ENCODE measurements at places on chromosomes 11 and 22.

DNA sequence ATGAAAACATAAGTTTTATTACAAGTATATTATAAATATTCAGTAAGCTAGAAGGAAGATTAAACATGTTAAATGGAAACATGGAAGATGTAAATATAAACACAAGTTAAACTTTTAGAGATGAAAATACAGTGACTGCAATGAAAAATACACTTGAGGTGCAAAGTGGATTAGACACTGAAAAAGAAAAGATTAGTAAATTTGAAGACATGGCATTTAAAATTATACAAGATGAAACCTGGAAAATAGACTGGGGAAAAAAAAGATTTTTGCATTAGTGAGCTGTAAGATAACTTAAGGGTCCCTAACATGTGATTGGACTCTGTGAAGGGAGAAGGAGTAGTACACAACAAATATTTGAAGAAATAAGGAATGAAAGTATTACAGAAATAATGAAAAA, 33.3 kb downstream of the ELP4 start:
- DNase-seq: no peak

DNA sequence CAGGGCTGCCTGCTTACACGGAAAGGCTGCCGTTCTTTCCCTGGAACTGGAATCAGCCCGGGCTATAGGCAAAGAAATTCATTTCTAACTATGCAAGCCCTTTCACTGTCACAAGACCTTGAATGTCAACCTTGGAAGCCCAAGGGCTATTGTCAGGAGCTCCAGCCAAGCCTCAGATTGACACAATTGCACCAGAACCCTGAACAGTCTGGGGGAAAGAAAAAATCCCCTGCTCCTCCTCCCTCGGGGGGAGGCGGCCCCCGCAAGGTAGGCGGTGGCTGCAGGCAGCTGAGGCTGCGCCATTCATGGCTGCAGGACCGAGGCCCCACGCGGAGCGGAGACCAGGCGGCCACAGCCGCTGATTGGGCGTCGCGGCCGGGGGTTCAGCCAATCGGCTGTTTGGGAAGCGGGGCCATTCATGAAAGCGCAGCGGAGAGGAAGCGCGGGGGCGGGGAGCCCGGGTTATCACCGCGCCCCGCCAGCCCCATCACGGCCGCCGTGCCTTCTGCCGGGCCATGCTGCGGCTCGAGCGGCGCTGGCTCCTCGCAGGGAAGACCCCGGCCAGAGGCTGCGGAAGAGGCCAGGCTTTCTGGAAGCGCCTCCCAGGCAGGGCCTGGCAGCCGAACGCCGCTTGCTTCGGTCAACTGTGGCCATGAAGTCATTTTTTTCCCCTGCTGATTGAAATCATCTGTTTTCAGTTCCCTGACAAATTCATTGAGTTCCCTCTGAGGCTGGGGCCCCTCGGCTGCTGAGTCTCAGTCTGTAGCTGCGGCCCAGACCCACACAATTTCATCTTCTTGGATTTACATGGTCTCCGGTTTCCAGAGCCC, 38.1 kb upstream of the LINC01488 start:
- peak; percentile 60 for DNase-seq

DNA sequence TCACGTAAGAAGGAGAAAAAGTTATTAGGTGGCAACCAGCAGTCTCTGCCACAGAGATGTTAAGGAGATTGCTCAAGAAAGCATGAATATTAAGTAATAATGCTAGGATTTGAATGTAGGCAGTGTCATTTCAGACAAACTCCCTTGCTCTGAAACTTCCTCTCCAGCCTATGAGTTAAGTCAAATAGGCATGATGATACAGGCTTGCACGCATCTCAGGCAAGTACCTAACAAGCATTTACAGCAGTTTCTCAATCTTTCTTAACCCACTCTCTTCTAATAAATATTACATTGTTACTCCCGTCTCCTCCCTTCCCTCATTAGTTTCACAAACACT, 72.7 kb downstream of the RAB38 start:
- DNase-seq: no peak

DNA sequence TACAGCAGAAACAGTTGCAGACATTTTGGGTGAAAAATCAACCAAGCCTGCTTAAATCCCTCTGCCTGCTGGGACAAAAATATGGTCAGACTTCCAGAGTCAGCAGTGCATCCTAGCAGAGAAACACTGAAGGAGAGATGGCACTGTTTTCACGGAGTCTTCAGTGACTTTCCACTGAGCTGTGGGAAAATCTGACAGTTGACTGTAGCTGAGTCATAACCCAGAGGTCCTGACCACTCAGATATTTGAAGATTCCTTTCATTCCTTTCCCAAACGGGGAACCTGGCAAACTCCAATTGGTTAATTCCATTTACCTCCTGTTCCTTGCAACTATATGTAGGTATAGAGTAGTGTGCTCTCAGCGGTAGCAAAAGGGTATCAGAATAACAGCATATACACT, 20.9 kb upstream of the UPB1 start:
- DNase-seq: no peak

DNA sequence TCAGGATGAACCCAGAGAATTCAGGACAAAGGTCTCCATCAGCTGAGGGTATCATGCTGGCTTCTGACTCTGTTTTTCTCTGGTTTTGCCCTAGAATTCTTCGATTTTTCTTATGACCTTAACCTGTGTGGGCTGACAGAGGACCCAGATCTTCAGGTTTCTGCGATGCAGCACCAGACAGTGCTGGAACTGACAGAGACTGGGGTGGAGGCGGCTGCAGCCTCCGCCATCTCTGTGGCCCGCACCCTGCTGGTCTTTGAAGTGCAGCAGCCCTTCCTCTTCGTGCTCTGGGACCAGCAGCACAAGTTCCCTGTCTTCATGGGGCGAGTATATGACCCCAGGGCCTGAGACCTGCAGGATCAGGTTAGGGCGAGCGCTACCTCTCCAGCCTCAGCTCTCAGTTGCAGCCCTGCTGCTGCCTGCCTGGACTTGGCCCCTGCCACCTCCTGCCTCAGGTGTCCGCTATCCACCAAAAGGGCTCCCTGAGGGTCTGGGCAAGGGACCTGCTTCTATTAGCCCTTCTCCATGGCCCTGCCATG, 16.8 kb downstream of the SERPING1 start:
- no peak for DNase-seq

- DNase-seq: no peak
Measured at GRCh38 chr22:23207729-23208393, 27.6 kb downstream of the BCR start.

- no peak for DNase-seq
Measured at GRCh38 chr11:97703851-97704250, 1314.0 kb downstream of the JRKL start.

- DNase-seq: no peak
Measured at GRCh38 chr11:36030731-36031281, 86.9 kb downstream of the LDLRAD3 start.

DNA sequence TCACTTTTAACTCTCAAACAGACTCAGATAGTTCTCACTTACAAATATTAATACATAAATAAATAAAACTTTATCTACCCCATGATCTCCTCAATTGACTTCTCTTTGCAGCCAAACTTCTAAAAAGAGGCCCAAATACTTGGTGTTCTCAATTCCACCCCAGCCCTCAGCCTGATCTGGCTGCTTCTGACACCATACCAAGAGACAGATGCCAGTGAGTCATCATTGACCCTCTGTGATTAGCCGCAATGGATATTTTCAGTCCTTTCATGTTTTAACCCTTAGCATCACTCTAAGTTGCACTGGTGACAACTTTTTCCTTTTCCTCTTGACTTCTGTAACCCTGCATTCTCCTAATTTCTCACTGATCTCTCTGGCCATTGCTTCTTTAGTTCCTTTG, 184.1 kb upstream of the ARHGAP20 start:
- DNase-seq: no peak

DNA sequence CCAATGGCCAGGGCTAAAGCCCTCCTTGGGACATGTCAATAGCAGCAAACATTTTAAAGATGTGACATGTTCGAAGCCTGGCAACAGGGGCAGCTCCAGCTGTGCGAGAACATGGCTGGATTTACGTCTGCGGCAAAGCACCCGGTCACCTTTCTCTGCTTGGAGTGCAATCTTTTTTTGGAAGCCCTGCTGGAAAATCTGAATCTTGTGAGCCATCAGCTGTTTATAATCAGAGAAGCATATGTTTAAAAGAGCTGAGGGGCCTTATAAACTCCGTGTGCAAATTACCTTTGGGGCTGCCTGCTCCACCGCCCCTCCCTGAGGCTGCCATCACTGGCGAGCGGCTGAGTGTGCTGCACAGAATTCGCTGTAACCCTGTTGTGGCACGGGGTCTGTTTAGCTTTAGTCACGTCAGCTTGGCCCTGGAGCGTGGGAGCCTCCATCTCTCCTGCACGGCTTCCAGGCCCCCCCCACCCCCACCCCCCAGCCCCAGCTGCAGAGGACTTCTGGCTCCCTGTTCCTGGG, 9.0 kb upstream of the KCNQ1OT1 start:
- no peak for DNase-seq

DNA sequence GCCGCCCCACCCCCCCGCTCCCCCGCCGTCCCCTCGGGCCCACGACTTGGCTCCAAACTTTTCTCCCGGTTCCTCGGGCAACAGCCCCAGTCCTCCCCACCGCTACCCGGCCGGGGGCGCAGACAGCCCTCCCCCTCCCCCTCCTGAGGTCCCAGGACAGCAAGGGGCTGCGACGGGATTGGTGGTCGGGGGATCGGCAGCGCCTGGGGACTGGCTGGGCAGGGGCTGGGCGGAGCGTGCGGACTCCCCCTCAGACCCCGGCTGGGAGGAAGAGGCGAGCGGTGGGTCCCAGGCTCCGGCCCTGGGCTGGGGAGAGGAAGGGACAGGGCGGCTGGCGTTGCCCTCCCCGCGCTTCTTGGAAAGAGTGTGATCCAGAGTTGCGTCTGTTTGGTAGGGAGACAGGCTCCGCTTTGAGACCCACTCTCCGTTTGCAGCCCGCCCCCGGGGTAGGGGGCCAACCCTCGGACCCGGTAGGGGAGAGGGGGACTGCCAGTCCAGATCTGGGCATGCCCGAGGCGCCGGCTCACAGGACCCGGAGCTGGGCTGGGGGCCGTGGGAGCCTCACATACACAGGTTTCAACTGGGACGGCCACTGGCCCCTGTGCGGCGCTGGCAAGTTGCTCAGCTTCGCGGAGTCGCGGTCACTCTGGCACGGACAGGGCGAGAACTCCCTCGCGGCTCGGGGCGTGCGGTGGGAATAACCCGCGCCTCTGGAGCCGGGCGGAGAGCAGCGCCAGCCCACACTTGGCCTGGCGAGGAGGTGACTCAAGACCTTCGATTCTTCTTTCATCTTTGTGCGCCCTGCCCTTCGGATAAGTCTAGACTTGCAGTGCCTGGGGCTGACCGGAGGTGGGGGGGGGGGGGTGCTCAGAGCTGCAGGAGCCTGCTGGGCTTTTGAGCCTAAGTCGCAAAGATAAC, 999 bp downstream of the TSKU start:
- DNase-seq: no peak

GRCh38 chr11:109783840-109784239, 309.4 kb upstream of the ZC3H12C start:
- no peak for DNase-seq

GRCh38 chr22:43092085-43092484, 2.9 kb upstream of the TTLL1 start:
- DNase-seq: no peak

DNA sequence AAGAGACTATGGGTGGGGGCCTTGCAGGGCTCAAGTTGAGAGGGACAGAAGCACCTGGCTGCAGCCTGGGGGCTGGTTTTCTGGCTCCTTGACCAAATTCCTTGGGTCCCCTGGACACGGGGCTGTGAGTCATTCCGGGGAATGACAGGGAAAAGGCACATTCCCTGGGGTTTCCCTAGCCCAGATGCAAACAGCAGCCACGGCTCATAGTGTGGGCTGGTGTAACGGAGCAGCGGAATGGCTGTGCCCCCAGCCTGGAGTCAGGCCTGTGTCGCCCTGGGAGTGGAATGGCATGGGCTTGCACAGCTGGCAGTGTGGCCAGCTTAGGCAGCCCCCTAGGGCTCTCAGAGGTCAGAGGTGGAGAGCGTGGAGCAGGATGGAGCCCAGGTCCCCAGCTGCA, 77.6 kb upstream of the KCNQ1OT1 start:
- DNase-seq: no peak

DNA sequence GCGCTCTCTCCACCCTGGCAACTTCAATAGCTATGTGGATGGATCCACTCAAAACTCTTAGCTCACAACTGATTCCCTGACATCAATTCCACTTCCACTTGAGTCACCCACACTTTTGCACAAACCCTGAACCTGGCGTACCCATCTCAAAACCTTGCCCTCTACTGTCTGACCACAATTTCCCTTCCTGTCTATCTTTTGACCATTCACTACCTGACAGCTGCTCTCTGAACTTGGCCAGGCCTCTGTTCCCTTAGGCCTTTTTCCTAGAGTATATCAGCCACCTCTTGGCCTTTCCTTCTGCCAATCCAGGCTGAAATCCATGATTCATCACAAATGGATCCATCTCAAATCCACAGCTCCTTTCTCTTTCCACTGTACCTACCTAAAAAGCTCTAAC, 106.0 kb downstream of the RPL27A start:
- no peak for DNase-seq

GRCh38 chr11:47987781-47988180, 7.4 kb downstream of the PTPRJ start:
- DNase-seq: no peak

Measured in stimulated activated CD4-positive, alpha-beta T cell treated with anti-CD3 and anti-CD28 coated beads, Interleukin-2, amount 100 ng/mL, for 4 hours (primary cell).